Chondrocyte (in vitro differentiated cells): ENCODE measurements at places on chromosomes 7 and 10.

DNA sequence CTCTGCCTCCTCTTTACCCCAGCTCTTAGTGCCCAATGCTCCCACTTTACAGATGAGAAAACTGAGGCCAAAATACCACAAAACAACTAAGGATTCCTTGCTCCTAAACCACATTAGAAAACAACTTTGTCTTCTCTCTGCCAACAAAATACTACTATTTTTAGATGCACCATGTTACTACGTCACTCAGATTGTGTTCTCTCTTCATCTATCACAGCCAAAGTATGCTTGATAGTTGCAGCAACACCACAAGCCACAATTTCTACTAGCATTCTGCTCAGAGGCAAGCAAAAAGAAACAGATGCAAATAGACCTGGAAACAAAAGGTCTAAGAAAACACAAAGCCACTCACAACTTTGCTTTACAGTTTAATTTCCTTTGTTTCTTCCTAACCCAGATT, 3.3 kb upstream of the PDE1C start:
- no peak for DNase-seq

DNA sequence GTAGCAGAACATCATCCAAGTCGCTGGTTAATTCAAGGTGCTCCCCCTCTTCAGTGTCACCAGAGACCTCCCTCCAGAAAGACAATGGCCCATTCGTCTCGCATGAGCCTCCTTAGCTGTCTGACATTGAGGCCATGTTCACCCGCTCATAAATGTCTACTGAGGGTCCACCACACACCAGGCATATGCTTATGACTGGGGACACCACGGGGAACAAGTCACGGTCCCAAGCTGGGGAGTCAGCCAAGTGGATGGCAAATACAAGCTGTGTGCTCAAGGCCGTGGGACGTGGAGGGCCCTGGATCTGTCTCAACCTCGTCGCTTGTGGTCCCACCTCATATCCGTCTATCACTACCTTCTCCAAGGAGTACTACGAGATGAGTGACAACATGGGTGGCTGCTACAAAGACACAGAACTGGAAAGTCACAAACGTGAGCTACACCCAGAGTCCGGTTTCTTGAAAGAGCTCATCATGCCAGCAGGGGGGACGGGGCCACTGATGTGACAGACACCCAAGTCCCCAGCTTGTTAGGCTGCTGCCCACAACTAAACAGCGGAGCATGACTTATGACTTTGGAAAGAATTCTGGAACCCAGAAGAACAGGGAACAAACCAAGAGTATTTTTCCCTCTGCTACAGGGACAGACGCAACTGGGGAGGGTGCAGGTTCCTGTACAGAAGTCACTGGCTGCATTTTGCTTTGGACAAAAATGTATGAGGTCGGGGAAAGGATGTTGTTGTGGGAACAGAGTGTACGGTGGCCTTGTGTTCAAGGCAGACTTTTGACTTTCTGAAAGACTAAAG, 189.6 kb downstream of the COBL start:
- no peak for DNase-seq

GRCh38 chr7:49513911-49514310, 259.5 kb upstream of the VWC2 start:
- no peak for DNase-seq

DNA sequence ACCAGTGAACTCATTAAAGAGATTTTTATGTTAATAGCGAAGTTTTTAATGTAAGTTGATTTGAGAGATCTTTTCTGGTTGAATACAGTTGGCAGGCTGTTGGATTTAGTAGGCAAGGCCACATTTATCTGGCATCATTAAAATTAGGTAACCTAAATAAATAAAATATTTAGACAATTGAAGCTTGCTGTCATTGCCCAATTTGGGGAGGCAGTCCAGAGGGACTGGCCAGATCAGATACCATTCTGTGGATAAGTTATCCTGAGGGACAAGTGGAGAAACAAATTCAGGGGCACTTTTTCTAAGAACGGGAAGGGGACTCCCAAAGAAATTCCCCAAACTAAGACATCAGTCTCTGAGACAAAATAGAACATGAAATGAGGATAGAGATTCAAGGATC, 397.8 kb downstream of the GFRA1 start:
- no peak for DNase-seq
